ENCODE measurements at places on chromosomes 12 and 14.

GRCh38 chr14:99229654-99230207 is 42.3 kb downstream of the BCL11B start:
- no peak for DNase-seq

- no peak for DNase-seq
Measured at GRCh38 chr12:69947897-69948296, 122.9 kb downstream of the MYRFL start.

DNA sequence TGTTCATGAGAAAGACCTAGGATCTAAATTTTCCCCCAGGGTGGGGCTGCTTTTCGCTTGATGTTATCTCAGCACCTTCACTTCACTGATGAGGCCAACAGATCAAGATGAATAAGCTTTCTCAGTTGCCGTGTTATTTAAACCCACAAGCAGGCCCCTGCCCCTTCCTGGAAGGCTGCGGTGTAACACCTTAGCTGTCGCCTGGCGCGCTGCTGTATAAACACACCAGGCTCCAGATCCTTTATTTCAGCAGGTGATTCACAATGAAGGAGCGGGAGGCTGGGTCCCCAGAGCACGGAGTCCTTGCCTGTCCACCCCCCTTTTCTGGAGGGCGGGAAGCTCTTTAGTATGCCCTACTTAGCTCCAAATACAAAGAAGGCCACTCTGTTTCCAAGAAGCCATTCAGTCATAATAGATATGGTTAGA is 515.4 kb downstream of the FUT8 start:
- no peak for DNase-seq

DNA sequence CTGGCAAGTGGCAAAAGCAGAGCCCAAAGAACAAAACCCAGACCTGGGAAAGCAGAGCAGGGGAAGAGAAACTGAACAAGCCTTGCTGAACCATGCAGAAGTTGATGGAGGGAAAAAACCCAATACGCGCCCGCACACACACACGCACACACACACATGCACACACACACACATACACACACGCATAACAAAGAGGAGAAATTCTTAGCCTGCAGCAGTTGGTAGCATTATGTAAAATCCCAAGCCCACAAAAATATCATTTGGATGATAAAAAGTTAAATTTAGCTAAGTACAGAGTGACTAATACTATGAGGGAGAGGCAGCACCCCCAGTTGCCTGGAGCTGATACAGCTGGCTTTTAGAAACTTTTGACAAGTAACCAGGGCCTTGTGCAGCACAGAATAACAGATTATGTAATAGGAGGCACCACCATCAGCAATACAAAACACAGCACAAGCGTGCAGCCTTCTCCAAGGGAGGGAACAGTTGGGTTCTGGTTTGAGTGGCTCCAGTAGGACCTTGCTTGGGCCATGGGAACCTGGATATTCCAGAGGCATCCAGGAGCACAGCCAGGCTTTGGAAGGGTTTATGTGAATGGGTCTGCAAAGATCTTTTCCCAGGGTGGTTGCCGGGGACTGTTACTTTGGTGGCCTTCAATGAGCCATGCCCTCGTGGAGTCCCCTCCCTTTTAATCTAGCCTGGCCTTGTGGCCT is 35.3 kb downstream of the PITPNM2 start:
- DNase-seq = peak; percentile 15

- DNase-seq = no peak
Measured at GRCh38 chr12:128867466-128867865, 14.2 kb downstream of the GLT1D1 start.

DNA sequence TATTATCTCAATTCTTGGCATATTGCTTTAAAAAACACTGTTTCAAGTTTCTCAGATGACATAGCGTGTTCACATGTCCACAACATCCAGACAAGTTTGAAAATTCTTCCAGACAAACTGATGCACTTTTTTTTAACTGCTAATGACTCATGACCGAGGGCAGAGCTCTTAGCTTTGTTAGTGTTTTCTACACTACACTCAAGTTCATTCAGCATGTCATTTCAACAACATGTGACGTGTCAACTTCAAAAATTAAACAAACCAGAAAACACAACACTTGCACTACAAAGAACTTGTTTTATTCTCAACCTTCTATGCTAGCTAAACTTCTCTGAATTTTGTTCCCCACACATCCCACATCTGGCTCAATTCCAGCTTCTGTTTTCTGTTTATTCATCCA is 1186.3 kb upstream of the FLRT2 start:
- DNase-seq = no peak

DNA sequence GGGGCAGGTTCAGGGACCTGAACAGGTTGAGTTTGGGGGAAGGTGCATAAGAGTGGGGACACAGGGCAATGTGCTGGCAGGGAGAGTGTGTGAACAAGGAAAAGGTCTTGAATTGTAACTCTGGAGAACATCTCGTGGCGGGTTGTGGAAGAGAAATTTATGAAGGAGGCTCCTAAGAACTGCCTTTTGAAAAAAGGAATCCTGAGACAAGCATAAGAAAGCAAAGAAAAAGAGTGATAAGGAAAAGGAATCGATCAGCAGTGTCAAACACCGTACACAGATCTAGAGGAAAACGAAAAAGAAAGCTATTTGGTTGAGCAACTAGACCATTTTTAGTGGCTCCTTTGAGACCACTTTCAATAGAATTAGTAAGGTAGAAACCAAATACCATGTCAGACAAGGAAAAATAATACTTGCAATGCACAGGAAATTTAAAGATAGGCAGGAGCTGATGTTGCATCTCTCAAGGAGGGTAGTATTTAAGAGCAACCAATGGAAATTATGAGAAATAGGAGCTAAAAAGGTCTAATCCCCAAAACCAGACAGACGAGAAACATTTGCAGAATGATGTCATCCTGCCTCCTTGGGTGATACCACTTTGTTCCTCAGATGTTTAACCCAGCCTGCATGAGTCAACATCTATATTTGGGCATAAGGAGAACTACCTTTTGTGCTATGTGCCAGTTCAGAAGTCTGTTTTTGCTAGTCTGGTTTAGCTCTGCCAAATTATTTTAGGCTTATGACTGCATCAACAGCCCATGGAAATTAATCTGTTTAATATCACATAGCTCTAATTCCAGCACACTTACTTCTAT is 64.5 kb upstream of the STK38L start:
- peak; percentile 95 for DNase-seq

DNA sequence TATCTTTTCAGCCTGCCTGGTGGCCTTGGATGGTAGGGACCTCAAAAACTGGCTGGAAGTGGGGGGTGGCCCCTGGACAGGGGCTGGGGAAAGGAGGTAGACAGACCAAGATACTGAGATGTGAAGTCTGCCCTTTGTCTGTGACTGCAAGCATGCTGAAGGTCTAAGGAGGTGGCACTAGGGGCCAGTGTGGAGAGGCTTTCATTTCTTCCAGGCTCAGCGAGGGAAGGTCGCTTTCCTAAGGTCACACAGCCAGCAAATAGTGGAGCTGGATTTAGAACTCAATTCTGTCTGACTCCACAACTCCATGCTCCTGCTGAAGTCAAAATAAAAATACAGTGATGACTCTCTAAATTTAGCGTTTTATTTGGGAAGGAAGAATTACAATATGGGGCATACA is 11.3 kb upstream of the PLBD2 start:
- DNase-seq = no peak

DNA sequence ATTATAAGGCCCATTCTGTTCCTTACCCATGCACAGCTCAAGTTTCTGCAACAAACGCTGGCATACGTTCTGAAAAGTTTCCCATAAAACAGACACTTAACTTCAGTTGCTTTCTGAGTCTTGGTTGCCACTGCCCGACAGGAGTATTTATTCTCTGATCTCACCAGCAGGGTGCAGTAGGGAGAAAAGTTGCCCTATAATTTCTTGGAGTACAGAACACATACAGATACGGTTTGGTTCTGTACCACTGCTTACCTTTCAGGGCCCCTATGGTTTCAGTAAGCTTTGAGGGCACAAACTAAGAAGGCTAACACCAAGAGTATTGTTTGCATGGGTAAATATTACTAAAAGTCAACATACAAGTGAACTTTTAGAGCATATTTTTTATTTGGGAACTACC is 77.9 kb downstream of the SPATA7 start:
- peak; percentile 3 for DNase-seq

- DNase-seq = peak; percentile 19
Measured at GRCh38 chr14:90096566-90096965, 34.8 kb downstream of the KCNK13 start.

GRCh38 chr12:109814600-109815150 is 18.5 kb downstream of the TRPV4 start:
- DNase-seq = no peak

DNA sequence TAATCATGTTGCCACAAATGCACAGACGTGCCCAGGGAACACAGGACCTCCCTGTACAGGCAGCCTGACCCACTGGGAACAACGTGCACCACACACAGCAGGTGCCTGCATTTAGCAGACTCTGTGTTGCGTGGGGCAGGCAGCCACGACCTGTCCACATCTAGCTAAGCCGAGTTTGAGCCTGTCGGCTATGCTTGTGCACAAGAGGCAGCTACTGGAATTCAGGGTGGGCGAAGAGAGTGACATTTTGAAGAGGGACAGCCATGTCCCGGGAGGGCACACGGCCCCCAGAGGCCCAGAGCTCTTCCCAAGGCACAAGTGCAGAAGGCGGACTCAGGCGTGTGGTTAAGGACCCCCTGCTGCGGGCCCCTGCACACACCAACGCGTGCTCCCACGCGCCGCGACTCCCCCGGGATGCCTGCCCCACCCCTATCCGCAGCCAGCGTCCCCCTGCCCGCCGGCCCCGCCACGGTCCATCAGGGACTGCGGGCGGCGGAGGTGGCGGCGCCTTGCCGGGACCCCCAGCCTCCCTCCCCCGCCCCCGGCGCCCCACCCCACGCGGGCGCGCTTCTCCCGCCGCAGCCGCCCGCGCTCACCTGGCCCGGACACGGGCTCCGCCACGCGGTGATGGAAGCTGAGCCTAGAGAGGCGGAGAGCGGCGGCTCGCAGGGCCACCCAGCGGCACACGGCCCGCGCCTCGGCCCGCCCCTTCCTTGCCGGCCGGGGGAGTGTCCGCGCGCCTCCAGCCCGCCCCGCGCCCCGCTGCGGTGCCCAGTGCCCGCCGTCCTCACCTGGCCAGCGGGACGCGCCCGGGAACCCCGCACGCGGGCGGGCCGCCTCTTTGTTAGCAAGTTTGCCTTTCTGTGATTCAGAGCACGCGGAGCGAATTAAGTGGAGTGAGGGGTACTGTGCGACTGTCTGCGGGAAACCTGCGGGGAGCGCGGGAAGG is 125.3 kb upstream of the PRMT8 start:
- DNase-seq = no peak

- DNase-seq = no peak
Measured at GRCh38 chr14:103820382-103820781, 27.0 kb downstream of the PPP1R13B start.

- DNase-seq = no peak
Measured at GRCh38 chr12:97756066-97756666, 293.6 kb downstream of the RMST start.

DNA sequence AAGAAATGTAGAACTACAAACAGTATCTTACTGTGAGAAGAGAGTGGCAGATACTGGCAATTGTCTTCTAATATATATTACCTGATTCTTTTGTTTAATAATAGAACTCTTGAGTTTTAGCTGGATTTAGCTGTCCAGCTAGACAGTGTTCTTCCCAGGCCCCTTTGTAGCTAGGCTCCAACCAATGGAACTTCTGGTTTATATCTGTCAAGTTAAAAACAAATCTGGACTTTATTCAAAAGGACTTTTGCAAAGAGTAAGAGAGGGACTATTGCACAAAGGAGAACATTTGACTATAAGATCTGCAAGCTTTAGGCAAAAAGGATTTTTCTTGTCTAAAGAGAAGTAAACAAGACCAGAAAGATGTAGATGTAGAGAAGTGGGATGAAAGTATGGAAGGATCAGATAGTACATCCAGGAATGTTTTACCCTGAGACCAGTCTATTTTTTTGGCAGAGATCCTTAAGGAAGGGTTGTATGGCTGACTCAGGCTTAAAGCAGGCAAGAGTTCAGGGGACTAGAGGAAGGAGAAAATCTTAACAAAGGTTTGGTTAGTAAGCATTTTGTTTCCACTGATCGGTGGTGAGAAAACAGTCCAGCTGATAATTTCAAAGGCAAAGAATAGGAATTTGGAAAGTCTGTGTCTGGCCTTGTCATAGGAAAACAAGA is 111.1 kb upstream of the PLEKHA5 start:
- no peak for DNase-seq

DNA sequence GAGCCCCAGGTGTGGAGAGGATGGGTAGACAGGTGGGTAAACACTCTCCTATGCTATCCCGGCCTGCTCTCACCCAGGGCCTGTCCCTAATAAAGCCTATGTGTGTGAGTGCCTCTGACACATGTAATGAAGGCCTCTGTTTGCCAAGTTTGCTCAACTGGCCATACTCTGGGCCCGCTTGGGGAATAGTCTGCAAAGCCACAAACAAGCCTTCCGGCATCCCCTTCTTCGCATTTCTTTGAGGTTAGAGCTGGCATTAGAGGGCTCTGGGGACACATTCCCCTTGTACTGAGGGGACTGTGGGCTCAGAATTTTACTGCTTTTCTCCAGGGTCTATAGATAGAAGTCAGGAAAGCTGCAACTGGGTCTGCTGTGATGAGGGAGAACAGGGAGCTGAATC is 240.5 kb downstream of the C12orf75 start:
- DNase-seq = no peak

DNA sequence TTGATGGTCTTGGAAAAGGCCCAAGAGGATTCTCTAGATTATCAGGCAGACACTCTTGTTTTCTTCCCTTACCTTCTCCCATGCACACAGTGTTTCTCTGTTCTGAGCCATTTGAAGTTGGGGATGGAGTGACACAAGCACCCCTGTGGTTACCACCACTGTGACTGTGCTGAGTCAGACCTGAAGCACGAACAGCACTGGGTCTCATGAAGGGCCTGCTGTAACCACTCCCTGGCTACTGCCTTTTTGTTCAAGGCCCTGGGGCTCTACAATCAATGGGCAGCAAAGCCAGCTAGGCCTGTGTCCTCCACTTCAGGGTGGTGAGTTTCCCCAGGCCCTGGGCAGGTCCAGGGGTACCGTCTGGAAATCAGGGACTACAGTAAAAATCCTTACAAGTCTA is 65.5 kb downstream of the TSPAN8 start:
- no peak for DNase-seq

DNA sequence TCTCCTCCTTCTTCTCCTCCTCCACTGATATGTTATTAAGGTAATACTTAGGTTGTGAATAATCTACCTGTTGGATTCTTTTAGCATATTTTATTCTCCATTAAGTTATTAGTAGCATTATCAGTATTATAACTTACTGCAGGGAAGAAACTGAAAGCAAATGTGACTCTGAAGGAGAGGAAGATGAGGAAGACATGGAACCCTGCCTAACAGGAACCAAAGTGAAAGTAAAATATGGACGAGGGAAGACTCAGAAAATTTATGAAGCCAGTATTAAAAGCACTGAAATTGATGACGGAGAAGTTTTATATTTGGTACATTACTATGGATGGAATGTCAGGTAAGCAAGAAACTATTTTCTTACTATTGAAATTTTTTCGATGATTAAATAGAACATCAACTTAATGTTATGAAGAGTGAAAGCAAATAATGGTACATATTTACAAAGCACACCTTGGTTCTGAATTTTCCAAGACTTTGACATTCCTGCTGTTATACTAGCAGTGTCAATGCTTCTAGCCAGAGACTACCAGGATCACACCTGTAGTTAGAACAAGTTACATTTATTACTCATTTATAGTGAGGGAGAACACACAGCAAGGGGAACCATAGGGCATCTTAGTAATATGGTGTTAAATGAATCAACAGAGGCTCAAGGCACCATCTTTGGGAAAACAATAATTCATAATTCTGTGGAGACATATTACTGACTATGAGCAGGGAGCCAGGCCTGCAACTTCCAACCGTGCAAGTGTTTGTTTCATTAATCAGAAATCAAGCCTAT is 42.0 kb upstream of the TOMM20L start:
- peak; percentile 68 for DNase-seq
